ENCODE measurements at places on chromosomes 6 and 20.

DNA sequence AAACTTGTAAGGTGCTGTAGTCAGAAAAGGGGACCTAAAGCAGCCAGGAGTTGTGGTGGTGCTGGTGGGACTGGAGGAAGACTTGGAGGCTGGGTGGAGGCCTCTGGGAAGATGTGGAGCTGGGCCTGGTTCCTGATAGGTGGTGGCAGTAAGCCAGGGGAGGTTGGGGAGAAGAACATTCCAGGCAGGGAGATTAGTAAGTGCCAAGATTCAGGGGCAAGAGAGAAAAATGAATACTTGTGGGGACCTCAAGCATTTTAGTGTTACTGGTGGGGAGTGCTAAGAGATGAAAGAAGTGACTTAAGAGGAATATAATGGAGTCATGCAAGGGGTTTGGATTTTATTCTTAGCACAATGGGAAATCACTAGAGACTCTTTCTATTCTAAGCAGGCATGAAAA is 79.0 kb upstream of the B3GAT2 start:
- DNase-seq = no peak

DNA sequence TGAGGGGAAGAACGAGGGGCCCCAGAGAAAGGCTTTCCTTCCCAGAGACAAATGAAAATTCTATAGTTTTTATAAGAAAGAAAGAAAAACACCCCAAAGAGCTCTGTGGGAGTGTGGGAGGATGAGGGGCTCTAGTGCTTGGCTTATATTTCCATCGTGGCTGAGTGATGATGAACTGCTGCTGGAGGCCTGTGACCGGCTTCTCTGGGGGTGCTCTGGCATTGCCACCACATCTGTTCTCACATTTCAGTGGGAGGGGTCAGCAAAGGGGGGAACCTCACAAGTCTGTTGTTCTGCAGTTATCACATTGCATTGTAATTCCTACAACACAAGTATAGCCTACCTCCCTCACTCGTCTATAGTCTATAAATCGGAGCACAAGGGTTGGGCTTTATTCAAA is 67.6 kb upstream of the BACH2 start:
- no peak for DNase-seq

DNA sequence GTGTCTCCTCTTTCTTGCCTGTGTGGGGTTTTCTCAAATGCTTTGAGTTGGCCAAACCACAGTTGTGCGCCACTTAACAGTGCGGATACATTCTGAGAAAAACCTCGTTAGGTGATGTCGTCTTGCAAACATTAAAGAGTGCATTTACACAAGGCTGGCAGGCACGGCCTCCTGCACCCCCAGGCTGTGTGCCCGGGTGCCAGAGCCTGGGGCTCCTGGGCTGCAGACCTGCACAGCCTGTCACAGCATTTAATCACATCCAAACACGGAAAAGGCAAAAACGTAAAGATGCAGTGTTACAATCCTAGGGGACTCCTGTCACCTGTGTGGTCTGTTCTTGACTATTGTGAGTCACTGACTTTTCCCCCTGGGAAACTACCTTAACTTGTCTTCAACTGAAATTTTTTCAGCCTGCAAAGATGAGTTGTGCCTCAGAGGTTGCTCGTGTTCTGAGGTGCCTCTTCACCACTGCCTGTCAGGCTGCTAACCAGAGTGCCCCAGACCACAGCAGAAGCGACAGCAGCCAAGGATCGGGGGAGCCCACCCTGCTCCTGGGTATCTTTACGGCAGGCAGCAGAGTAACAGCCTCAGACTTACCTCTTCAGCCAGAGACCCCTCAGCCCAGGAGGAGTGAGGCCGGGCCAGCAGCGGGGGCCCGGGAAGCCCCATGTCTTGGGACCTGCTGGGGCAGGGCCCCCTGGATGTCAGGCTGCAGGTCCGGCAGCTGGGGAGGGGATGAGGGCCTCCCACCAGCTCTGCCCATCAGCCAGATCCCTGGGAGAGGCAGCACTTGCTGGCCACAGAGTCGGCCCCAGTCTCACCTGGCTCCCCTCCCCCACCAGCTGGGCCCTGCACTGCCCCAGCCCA is 683 bp upstream of the C20orf204 start:
- DNase-seq = no peak

DNA sequence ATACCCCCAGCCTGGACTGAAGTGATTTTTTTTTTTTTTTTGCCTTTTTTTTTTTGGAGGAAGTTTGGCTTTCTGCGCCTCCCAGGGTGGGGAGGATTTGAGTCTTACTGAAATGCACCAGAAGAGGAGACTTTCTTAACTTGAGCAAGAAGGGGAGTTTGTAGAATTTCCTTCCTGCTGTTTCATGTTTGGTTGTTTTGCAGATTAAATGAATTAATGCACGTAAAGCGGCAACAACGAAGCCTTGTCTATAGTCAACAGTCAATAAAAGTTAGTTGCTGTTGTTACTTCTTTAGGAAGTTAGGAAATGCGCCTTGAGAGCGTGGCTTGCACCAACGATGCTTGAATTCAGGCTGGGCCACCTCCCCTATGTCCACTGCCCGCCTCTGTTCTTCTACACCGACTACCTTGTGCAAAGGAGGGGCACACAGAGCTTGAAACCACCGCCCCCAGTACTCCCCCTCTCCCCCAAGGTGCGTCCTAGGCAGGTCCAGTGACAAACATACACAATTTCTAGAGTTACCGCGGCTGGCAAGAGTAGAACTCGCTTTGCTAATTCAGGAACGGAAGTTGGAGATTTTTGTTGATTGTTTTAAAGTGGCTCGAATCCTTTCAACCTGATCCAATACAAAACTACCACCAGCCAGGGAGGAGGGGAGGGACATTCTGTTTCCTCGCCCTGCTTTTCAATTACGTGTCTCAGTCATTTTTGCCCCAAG is 830 bp upstream of the CYP24A1 start:
- DNase-seq = no peak

- no peak for DNase-seq
These were observed 302.0 kb upstream of the STXBP5 start for GRCh38 chr6:146901940-146902816.

- no peak for DNase-seq
These were observed 15.9 kb downstream of the ROS1 start for GRCh38 chr6:117409863-117410262.

DNA sequence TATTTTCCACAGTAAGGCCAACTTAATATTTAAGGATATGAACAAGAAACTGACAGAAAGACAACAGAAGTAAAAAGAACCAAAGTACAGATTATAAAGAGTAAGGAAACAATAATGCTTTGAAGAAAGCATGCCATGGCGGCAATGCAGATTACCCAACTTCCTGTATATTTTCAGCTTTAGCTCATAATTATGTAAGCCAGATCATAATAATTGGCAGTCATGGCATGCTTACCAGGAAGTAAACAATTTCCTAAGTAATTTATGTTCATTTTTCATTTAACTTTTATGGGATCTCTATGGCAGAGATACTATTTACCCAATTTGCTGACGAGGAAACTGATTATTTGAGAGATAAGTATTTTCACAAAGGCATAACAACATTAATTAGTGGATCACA is 988.7 kb downstream of the HACE1 start:
- no peak for DNase-seq
